Right cardiac atrium (tissue), 5 donors: ENCODE measurements at places on chromosomes 5 and 9.
A peak's percentile ranks its signal among the peaks of the same experiment; 100 is the strongest.

DNA sequence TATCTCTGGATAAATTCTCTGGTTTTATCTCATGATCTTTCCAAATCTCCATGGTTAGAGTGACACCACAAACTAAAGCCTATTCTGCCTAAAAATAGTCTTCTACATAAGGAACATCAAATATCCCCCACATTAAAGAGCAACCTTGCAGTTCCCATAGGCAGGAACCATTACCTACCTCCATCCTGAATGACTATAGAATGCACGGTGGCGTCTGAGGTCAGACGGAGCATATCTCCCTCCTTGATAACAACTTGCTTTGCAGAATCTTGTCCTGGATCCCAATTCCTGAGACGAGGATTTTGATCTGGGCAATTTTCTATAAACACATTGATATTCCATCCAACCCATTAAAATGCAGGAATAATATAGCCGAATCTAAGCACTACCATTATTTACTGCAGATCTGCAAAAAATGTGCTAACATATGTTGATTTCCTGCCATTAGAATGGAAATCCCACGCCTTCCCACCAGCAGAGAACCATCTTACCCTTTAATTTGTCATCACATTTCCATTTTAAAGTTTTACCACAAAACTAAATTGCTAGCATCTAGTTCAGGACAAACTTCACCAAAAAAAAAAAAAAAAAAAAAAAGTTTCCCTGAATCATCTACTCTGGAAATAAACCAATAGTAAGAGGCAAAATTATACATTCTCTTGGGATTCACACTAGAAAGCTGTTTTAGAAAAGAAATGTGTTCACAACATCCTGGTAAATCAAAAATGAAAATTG is 22.1 kb downstream of the CEMIP2 start:
- DNase-seq, result no peak

- DNase-seq, result peak; percentile 64
Observed at GRCh38 chr9:38388283-38389223, 3.9 kb upstream of the ALDH1B1 start.

DNA sequence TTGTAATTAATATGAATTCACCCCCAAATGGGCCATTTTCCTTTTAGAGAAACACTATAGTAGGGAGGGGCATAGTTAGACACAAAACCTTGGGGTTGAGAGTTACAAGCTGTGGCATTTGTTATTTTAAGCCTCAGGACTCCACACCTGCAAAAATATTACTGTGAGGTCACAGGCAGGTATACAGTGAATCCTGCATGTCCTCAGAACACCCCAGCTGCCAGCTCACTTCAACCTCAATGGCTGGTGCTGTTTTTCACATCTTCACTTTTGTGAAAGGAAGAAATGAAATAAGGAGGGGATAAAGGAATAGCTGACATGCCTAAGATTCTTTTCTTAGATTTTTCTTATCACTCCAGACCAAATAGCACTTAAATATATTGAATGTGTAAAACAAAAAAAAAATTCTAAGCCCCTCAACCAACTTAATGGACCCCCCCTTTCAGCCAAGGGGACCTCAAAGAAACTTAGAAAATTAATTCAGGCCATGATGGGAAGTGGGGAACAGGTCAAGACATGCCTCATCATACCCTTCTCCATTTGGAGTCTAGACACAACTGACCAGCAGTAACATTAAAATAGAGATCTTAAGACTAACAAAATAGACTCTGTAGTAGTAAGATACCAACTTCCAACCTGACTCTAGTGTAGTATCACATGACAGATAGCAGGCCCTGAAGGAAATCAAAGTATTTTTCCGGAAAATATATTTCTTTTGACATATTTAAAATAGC is 9.2 kb downstream of the C9orf85 start:
- DNase-seq, result no peak

DNA sequence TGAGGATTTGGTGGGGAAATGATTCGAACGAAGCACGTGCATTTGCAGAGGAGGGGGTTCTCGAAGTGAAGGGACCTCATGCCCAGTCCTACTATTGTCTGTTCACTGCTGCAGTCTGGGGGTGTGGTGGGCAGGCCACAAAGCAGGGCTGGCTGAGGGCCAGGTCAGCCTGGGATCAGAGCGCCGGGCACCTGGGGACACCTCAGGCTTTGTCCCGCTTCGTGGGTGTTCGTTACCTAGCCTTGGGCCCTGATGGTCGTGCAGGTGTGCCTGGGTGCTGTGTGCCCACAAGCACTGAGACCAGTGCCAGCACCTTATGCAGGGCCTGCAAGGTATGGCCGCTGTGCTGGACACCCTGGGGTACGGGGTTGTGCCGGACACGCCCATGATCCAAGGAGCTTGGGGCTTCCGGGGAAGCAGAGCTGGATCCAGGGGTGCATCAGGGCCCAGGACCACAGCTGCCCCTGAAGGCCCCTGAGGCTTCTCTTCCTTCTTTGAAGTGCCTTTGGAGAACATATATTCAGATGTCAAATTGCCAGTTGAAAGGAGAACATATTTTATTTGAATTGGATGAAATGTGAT is 80.6 kb downstream of the COL5A1 start:
- DNase-seq, result peak; percentile 42

GRCh38 chr9:23255346-23255745 is 570.7 kb downstream of the ELAVL2 start:
- no peak for DNase-seq

DNA sequence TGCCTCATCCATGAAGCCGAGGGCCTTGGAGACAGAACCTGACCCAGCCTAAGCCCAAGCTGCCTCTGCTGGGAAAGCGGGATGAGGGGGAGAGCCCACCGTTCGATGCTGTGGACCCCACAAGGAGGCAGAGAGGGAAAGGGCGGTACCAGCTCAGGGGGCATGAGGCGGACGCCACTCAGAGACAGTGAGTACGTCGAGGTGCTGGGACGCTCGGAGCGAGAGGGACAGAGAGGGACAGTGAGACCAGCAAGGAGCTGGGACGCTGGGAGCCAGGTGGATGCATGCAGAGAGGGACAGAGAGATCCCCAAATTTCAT is 33.6 kb downstream of the EXD3 start:
- peak; percentile 3 for DNase-seq

DNA sequence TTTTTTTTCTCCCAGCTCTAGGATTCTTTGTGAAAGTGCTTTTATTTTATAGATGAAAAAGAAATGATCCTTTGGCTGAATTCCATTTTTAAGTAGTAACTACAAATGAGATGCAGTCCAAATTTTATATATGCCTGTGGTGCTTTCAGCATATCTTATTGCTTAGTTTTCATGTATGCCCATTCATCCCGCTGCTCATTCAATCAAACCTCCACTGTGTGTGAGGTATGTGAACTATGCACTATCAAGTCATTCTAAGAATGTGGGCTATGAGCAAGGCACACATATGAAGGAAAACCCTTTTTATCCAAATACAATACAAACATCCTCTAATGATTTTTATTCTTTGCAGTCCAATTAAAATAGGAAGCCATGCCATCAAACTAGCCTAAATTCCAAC is 1069.1 kb upstream of the DMAC1 start:
- no peak for DNase-seq

GRCh38 chr5:111532886-111533582 is 20.7 kb upstream of the STARD4 start:
- no peak for DNase-seq

GRCh38 chr9:18893046-18893445 is 140.0 kb downstream of the SAXO1 start:
- no peak for DNase-seq

DNA sequence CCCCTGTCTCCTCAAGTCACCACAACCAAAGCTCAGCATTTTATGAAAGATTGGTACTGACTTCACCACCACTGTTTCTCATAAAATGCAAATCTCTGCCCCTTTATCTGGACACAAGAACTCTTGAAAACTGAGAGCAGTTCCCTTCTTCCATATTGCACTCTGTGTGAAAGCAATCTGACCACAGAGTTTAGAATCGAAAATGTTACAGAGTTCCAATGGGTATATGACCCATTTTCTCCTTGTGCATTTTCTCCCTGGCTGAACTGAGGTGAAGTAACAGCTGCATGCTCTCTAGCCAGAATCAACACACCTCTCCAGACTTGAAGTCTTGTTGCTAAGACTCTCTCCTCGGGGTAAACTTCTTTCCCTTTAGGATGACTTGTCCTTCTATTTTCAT is 111.0 kb upstream of the PLCXD3 start:
- no peak for DNase-seq

DNA sequence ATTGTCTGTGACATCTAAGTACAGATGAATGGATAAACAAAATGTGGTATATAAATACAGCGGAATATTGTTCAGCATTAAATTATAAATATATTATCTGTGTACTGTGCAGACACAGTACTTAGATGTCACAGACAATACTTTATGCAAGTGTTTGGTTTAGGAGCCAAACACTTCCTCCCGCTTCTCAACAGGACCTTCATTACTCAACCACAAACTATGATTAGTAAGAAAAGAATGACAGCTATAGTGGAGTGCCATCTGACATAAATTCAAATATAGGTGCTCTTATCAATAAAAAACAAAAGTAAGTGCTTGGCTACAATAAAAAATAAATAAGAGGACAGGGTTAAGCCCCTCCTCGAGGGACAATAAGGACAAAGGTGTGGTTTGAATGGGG is 38.9 kb upstream of the STX17 start:
- DNase-seq, result no peak

GRCh38 chr5:68189613-68190012 is 25.9 kb upstream of the PIK3R1 start:
- DNase-seq, result no peak

DNA sequence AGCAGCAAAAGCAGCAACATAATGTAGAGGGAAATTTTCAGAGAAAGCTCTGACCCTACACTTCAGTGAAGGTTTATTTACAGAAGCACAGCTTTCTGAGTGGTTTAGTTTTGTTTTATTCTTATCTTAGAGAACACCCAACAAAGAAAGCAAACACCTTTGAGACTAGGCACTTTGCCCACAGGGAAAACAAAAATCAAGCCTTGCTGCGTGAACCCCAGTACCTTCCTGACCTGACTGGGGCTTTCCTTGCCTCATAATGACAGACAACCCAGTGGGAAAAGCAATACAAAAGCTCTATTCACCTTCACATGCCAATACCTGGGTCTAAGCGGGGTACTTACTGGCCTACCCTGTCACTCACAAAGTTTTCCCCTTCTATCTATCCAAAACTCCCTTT is 189.8 kb downstream of the HINT1 start:
- DNase-seq, result no peak

- DNase-seq, result no peak
Observed at GRCh38 chr5:108081707-108082106, 300.2 kb downstream of the FBXL17 start.

DNA sequence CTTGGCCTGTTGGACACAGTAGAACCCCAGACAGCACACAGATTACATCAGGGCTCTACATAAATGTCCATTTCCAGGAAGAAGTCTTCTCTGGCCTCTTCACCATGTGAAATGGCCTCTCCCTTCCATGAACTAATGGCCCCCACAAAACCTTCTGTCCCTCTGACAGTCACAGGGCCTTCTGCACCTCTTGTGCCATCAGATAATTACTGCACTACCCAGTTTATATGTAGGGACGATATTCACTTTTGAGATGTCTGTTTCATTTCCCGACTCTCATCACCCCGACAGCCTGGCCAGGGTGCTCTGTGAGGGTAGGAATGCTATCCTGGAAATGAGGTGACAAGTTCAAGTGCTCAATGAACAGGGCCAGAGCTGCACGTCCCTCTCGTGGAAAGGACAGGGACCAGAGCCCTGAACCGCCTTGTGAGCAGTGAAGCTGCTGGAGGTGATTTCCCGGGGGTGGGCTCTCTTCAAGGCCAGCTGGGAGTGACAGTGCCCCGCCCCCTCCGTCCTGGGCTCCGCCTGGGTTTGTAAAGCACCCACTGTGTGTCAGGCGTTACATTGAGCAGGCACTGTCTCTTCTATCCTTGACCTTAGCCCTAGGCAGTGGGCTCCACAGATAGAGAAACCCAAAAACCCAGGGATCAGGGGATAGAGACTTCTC is 3.0 kb upstream of the FAM78A start:
- DNase-seq, result no peak

DNA sequence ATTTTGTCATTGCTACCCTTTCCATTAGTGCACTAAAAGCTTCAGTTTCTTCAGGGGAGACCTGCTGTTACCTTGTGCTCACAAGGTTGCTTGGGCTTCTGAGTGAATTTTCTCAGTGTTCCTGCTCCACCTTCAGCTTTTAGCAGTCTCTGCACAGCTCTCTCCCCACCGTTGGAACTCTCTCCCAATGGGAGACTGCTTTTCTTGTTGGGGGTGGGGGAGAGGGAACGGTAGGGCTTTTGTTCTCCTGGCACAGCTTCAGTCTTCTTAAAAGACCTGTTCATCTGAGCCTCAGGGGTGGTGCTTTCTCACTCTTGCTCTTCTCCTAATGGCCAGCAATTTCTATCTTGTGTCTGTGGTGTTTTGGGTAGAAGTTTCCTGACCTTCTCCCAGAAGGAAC is 915.7 kb downstream of the EFNA5 start:
- DNase-seq, result no peak

DNA sequence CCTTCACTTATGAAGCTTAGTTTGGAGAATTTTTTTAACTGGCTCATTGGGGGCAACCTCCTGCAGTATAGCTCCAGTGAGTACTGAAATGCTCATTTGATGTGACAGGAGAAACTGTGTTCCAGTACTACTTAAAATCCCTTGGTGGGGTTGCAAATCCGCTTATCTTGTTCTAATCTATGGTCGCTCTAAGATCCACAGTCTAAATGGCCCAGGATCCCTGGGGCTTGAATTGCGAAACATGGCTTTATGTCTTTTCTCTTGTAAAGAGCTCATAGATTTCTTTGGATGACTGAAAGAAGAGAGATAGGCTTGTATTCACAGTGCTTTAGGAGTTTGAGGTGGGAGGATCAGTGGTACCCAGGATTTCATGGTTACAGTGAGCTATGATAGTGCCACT is 52.7 kb downstream of the ADAMTSL1 start:
- no peak for DNase-seq

GRCh38 chr9:114286146-114286679 is 36.7 kb upstream of the ORM1 start:
- DNase-seq, result peak; percentile 22

DNA sequence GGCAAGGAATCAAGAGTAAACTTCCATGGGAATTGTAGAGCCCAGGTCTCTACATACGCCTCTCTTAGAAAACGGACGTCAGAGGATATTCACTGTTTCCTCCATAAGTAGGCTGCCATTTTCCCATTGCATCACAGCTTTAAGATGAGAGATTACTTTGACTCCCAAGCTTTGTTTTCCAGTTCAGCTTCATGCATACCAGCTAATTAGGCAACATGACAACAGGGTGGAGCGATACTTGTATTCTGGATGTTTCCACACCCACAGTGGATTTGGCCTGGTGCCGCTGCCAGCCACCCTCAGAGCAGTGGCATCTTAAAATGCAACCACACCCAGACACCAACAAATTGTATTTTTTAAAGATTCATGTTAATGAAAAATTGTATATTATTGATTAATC is 20.9 kb upstream of the SPINK5 start:
- DNase-seq, result no peak

DNA sequence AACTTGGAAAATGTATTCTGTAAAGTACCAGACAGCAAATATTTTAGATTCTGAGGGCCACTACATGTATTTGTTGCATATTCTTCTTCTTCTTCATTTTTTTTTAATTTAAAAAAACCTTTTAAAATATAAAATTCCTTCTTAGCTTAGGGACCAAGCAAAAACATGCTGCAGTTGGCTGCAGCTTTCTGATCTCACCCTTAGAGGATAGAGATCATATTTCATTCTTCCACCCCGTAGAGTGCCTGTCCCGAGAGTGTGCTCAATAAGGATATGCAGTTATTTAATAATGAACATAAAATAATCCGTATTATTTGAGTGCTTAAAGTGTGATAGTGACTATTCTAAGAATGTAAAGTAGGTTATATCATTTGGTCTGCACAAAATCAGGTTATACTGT is 204.2 kb upstream of the CD180 start:
- no peak for DNase-seq
